Fibroblast of skin of right quadriceps (primary cell): ENCODE measurements at places on chromosomes 2 and 18.

DNA sequence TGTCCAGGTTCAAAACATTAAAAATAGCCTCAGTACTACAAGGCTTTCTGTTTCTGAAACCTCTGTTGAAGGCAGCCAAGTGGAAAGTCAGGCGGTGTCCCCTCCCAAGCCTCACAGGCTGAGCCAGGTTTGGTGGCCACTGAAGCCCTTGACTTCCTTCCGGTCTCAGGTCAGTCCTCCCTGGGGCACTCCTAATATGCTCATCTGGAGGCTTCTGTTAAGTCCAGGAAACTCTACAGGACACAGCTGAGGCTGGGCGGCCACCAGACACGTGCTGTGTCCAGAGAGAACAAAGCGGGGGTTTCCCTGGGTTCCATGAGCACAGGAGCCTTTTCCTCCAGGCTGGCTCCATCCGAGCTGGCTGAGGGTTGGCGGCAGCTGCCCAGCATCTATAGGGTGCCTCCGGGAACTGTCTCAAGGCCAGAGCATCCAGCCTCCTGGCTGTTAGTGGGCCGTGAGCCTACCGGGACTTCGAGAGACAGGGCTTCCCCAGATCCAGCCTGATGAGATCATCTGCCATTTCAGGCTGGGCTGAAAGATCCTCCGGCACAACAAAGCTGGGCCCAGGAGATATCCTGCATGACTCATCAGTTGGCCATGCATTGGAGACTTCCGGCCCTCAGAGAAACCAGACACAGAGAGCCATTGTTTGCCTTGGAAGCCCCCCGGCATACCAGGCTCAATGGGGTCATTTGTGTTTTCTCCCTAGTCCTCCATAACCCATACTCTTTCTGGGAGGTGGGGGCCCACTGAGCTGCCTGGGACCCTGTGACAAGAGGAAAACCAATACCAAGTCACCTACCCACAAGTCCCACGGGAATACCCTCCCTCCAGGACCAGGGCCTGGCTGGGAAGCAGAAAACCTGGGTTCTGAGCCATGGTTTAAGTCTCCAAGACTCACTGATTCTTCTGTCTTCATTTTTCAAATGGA, 71.7 kb downstream of the HS1BP3 start:
- peak; percentile 98 for DNase-seq

DNA sequence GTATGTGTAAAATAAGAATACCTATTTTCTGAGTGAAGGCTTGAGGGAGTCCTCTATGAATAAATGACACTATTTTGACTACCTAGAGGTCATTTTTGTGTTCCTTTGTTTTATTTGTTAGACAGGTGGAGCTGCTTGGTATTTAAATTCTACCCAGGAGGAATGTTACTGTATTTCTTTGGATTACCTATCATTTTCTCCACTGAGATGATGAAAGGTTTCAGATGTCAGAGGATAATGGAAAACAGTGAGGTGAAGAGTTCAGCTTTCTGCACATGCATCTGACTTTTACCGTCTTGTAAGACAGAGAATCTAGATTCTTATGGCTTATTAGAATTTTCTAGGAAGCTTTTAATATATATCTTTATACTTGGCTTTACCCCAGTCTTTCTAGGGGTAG, 689.8 kb upstream of the NXPH2 start:
- DNase-seq, result no peak

- DNase-seq, result peak; percentile 42
Measured at GRCh38 chr2:8737571-8738175, 55.8 kb downstream of the ID2 start.

DNA sequence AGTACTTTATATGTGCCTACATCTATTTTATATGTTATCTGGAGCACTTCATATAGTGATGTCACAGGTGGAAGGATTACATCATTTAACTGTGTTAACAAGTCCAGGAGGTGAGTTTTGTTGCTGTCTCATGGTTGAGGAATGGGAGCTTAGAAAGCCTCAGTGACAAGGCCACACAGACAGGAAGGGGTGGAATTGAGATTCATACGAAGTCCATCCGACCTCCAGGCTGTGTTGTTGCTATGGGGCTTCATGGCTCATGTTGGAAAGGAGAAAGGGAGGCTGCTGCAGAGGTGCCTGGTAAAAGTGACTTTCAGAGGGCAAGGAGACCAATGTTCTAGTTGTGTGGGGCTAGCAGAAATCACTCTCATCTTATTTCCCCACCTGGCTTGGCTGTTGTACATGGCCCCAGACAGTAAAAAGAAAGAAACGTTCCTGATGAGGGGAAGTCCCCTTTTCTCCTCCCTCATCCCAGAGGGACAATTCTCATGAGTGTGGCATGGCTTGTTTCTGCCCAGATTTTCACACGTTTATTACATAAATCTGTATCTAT, 31.0 kb upstream of the GREB1 start:
- DNase-seq, result no peak

- DNase-seq, result no peak
Measured at GRCh38 chr2:170298115-170298514, 120.2 kb downstream of the MYO3B start.

- DNase-seq, result no peak
Measured at GRCh38 chr18:9637036-9637767, 22.8 kb upstream of the PPP4R1 start.

DNA sequence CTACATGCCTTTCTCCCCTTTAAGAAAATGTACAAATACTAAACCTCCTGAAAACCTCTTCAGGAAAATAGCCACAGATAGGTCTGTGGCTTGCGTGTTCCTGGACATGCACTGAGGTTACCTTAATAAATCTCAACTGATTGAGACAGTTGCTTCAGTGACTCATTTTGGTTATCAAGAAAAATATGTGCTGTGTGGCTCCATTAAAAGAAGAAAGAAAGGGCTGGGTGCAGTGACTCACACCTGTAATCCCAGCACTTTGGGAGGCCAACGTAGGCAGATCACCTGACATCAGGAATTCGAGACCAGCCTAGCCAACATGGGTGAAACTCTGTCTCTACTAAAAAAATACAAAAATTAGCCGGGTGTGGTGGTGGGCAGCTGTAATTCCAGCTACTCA, 27.1 kb downstream of the CREG2 start:
- DNase-seq, result peak; percentile 9

DNA sequence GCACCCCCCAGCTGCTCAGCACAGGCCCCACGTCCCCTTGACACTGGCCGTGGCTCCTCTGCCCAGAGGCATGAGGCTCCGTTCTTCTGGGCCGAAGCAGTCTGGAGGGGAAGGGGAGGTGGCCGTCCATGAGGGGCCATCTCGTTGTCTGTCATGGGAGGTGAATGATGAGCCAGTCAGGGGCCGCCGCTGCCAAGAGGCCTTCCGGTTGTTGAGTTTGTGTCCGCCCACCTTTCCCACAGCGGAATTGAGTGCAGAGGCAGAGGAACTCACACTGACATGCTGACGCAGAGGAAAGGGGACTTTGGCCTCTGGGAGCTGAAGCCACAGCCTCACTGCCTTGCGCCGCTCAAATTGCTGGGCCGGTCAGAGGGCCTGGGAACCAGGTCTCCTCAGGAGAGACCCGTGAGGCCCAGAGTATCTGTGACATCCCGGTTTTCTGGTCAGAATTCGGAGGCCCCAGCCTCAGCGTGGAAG, 268.4 kb downstream of the ATAD2B start:
- no peak for DNase-seq
